ENCODE measurements at places on chromosomes 16 and 17. TPM values are rescaled to one million over a fixed set of nuclear protein-coding genes. Genes with fewer than 3 reads are reported as not detected.

- no peak overlapping the region for H3K27ac ChIP-seq
- H3K4me3 ChIP-seq: no peak overlapping the region
- H3K27me3 ChIP-seq: no peaks in the 10 kb centered on the region
- no peaks in the 10 kb centered on the region for H3K4me1 ChIP-seq
Observed at GRCh38 chr16:12220766-12221165, 244.2 kb downstream of the SNX29 start.

DNA sequence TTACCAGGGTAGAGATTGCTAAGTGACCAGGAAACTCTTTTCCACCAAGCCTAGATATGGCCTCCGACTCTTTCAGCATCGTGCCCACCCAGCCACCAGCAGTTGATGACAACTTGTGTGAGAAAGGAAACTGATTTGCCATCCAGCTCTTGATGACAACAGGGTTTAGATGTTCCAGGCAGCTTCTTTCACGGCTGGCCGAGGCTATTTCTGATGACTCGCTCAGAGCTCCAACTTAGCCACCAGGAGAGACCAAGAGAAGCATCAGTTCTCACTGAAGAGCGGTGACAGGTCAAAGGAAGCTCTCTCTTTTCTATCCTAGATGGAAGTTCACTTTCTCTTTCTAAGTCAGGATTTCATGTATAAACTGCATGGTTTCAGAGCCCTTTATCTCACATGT, 61.2 kb downstream of the MPHOSPH6 start:
- no peak overlapping the region for H3K4me3 ChIP-seq
- H3K27me3 ChIP-seq: no peaks in the 10 kb centered on the region
- H3K27ac ChIP-seq: no peak overlapping the region
- H3K4me1 ChIP-seq: no peaks in the 10 kb centered on the region

DNA sequence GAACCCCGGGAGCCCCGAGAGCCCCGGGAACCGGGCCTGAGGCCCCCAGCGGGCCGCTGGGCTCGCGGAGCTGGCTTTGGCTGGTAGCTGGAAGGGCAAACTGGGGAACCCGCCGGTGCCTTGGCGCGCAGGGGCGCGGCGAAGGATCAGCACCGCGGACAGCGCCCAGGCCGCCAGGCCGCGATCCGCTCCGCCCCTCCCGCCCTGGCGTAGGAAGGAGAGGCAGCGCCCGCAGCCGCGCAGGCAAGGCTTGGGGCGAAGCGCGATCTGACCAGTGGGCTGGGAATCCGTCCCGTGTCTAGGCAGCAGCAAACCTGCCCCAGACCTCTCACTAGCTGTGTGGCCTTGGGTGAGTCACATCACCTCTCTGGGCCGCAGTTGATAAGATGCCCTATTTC, 331 bp upstream of the CCDC92B start:
- peak overlapping the region; percentile 35 for H3K4me3 ChIP-seq
- DNase-seq: peak; percentile 94
- H3K4me1 ChIP-seq: peaks cover 14% of the 10 kb centered on the region
- H3K36me3 ChIP-seq: no peaks in the 10 kb centered on the region
- H3K27me3 ChIP-seq: peaks cover 95% of the 10 kb centered on the region

- no peak for DNase-seq
- no peaks in the 10 kb centered on the region for H3K27me3 ChIP-seq
- no peaks in the 10 kb centered on the region for H3K36me3 ChIP-seq
- no peak overlapping the region for H3K27ac ChIP-seq
Observed at GRCh38 chr16:26252598-26252997, 560.8 kb downstream of the HS3ST4 start.

GRCh38 chr16:1825864-1826690, 548 bp downstream of the HAGH start:
- no peaks in the 10 kb centered on the region for H3K27me3 ChIP-seq
- peak overlapping the region; percentile 96 for H3K4me3 ChIP-seq
- H3K4me1 ChIP-seq: peaks cover 29% of the 10 kb centered on the region
- peak overlapping the region; percentile 94 for H3K27ac ChIP-seq
- H3K36me3 ChIP-seq: peaks cover 23% of the 10 kb centered on the region

DNA sequence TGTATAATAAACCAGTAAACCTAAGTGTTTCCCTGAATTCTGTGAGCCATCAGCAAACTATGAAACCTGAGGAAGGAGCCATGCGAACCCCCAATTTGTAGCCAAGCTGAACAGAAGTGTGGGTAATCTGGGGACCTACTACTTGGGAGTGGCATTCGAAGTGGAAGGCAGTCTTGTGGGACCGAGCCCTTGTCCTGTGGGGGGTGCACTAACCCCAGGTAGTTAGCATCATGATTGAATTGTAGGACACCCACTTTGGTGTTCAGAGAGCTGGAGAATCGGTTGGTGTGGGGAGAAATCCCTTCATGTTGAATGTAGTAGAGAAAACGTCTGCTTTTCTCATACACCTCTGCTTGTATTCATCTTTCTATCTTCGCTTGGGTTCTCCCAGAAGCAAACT, 79.7 kb upstream of the CPHXL start:
- H3K4me1 ChIP-seq: no peaks in the 10 kb centered on the region
- H3K4me3 ChIP-seq: no peak overlapping the region
- no peaks in the 10 kb centered on the region for H3K36me3 ChIP-seq
- no peak for DNase-seq

GRCh38 chr17:33258296-33258695, 34.8 kb downstream of the ASIC2 start:
- no peaks in the 10 kb centered on the region for H3K4me1 ChIP-seq
- no peak for DNase-seq
- H3K27me3 ChIP-seq: peaks cover 5% of the 10 kb centered on the region
- H3K36me3 ChIP-seq: no peaks in the 10 kb centered on the region
- no peak overlapping the region for H3K4me3 ChIP-seq

GRCh38 chr16:30459456-30459855, 13.1 kb upstream of the ITGAL start:
- H3K36me3 ChIP-seq: no peaks in the 10 kb centered on the region
- no peaks in the 10 kb centered on the region for H3K4me1 ChIP-seq
- no peak overlapping the region for H3K4me3 ChIP-seq

GRCh38 chr17:5210614-5211252, 19.1 kb upstream of the ZNF594 start:
- no peaks in the 10 kb centered on the region for H3K27me3 ChIP-seq
- H3K36me3 ChIP-seq: peaks cover 28% of the 10 kb centered on the region
- no peaks in the 10 kb centered on the region for H3K4me1 ChIP-seq
- no peak overlapping the region for H3K4me3 ChIP-seq

- H3K4me1 ChIP-seq: peaks cover 7% of the 10 kb centered on the region
- DNase-seq: peak; percentile 77
- peaks cover 6% of the 10 kb centered on the region for H3K36me3 ChIP-seq
- no peak overlapping the region for H3K4me3 ChIP-seq
Observed at GRCh38 chr16:80993307-80993706, 13.4 kb downstream of the CMC2 start.

DNA sequence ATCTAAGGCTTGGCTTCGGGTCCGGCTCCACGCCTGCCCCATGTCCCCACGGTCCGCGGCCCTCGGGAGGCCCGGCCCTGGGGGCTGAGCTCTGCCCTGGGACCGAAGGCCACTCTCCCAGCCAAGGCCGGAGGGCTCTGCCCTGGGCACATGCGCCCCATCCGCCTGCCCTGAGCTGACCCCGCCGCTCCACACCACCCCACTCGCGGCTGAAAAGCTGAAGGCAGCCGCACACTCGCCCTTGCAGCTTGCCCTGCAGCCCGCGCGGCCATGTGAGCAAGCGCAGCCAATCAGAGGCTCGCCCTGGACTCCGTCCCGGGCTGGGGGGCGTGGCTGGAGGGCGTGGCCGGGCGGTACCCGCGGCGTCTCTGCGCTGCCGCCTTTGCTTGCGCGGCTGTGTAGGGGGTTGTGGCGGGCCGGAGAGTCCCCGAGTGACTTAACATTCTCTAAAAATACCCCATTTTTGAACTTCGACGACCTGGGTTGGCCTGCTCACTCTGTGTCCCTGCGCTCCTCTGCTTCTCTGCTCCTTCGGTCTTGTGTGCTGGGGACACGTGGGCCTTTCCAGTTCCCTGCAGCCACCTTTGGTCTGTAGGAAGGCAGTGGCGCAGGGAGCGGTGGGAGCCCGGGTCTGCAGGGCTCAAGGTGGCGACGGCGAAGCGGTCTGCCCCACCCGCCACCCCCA, 8.8 kb upstream of the MAP2K3 start:
- peaks cover 27% of the 10 kb centered on the region for H3K4me1 ChIP-seq
- peak overlapping the region; percentile 65 for H3K4me3 ChIP-seq
- no peaks in the 10 kb centered on the region for H3K27me3 ChIP-seq
- DNase-seq: peak; percentile 95

DNA sequence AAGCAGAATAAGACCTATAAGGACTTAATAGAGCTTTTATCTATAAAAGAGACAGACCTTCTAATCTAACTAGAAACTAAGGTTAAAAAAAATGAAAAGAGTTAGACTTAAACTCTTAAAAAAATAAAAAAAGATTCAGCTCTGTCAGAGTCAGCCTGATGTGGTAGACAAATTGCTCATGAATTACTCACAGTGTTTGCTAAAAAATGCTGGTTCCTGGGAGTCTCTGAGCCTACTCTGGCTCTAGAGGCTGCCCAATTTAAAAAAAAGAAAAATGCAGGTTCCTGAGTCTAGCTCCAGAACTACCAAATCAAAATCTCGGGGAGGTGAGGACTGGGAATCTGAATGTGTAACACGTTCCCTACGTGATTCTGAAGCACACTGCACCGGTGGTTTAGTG, 18.1 kb downstream of the SOST start:
- H3K4me1 ChIP-seq: peaks cover 1% of the 10 kb centered on the region
- H3K27ac ChIP-seq: no peak overlapping the region
- no peaks in the 10 kb centered on the region for H3K27me3 ChIP-seq
- no peaks in the 10 kb centered on the region for H3K36me3 ChIP-seq

GRCh38 chr17:38717139-38717745, 12.2 kb downstream of the MLLT6 start:
- no peak overlapping the region for H3K4me3 ChIP-seq
- H3K36me3 ChIP-seq: peaks cover 100% of the 10 kb centered on the region
- H3K27ac ChIP-seq: no peak overlapping the region
- DNase-seq: no peak

DNA sequence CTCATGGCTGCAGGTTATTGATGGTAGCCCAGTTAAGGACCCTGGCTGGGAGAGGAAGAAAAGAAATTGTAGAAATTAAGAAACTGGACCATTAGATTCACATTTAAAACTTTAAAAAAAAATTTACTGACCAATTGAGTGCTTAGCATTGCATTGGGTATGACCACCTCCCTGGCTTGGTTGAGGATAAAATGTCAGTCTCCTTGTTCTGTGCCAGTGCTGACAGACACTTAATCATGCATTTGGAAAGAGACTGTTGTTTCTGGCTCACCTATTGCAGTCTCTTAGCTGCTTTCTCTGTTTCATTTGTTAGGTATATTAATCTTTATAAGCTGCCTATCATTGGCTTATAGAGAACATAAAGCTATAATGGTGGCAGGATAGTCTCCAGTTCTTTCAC, 1.7 kb downstream of the MYH1 start:
- no peak for DNase-seq
- H3K4me3 ChIP-seq: no peak overlapping the region
- no peaks in the 10 kb centered on the region for H3K27me3 ChIP-seq

DNA sequence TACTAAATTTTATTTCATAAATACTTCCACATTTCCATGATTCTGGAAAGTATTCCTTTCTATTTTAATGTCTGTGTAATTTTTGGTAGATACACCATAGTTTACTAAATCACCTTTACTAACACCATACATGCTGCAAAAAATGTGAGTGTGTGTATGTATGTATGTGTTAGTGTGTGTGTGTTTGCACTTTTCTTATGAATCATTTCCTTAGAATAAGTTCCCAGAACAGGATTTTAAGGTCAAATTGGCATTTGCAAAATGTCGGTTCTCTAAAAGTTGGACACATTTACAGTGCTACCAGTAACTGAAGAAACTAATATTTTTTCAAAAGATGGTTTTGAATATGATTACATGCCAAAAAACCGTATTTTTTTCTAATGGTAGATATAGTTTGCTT, 137.1 kb downstream of the CYB561 start:
- no peak overlapping the region for H3K27ac ChIP-seq
- H3K36me3 ChIP-seq: no peaks in the 10 kb centered on the region
- no peak overlapping the region for H3K4me3 ChIP-seq
- H3K27me3 ChIP-seq: no peaks in the 10 kb centered on the region
- H3K4me1 ChIP-seq: no peaks in the 10 kb centered on the region

- H3K27ac ChIP-seq: no peak overlapping the region
- no peaks in the 10 kb centered on the region for H3K36me3 ChIP-seq
- peaks cover 10% of the 10 kb centered on the region for H3K4me1 ChIP-seq
- H3K27me3 ChIP-seq: no peaks in the 10 kb centered on the region
- H3K4me3 ChIP-seq: no peak overlapping the region
Observed at GRCh38 chr17:34163123-34163522, 92.0 kb upstream of the CCL2 start.

DNA sequence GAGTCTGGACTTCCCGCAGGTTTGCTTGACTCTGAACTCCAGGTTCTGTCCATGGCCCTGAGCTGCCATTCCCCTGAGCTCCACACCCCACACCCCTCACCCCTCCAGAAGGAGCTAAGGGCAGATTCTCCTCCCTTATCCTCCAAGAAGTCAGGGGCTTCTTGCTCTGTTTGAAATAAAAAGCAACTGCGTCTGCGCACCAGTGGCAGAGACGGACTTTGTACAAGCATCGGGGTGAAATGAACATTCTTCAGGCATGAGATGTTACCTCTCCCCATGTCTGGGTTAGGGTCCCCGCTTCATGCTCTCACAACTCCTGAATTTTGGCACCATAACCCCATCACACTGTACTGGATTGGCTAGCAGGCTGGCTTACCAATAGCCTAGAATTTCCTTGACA, 36.1 kb upstream of the DLX4 start:
- H3K27me3 ChIP-seq: peaks cover 85% of the 10 kb centered on the region
- no peak overlapping the region for H3K4me3 ChIP-seq
- H3K27ac ChIP-seq: no peak overlapping the region
- H3K4me1 ChIP-seq: no peaks in the 10 kb centered on the region
- H3K36me3 ChIP-seq: no peaks in the 10 kb centered on the region

GRCh38 chr16:22235839-22236745, 30.0 kb downstream of the EEF2K start:
- no peaks in the 10 kb centered on the region for H3K27me3 ChIP-seq
- DNase-seq: peak; percentile 18
- peaks cover 50% of the 10 kb centered on the region for H3K36me3 ChIP-seq
- peaks cover 5% of the 10 kb centered on the region for H3K4me1 ChIP-seq
- peak overlapping the region; percentile 27 for H3K27ac ChIP-seq

- no peaks in the 10 kb centered on the region for H3K36me3 ChIP-seq
- no peak overlapping the region for H3K27ac ChIP-seq
- H3K27me3 ChIP-seq: no peaks in the 10 kb centered on the region
- DNase-seq: no peak
- no peak overlapping the region for H3K4me3 ChIP-seq
Observed at GRCh38 chr17:1241929-1242328, 28.3 kb upstream of the BHLHA9 start.

GRCh38 chr16:60485872-60486489, 1550.3 kb downstream of the CDH8 start:
- no peaks in the 10 kb centered on the region for H3K36me3 ChIP-seq
- no peak for DNase-seq
- no peak overlapping the region for H3K4me3 ChIP-seq
- H3K27me3 ChIP-seq: no peaks in the 10 kb centered on the region

- peaks cover 45% of the 10 kb centered on the region for H3K36me3 ChIP-seq
- H3K27ac ChIP-seq: no peak overlapping the region
- H3K27me3 ChIP-seq: no peaks in the 10 kb centered on the region
- DNase-seq: no peak
- no peak overlapping the region for H3K4me3 ChIP-seq
- H3K4me1 ChIP-seq: no peaks in the 10 kb centered on the region
Observed at GRCh38 chr17:67200727-67201301, 44.2 kb downstream of the HELZ start.

- H3K4me3 ChIP-seq: no peak overlapping the region
- no peak for DNase-seq
- H3K4me1 ChIP-seq: peaks cover 55% of the 10 kb centered on the region
- peaks cover 20% of the 10 kb centered on the region for H3K36me3 ChIP-seq
Observed at GRCh38 chr17:17842111-17842876, 5.5 kb upstream of the SREBF1 start.

The CDH8 gene
- total RNA-seq: not detected

The VWA3A gene
- not detected for total RNA-seq

The OR2C1 gene
- not detected for total RNA-seq

The HSD17B2 gene
- total RNA-seq: not detected

The PRR35 gene
- not detected for total RNA-seq

The MYOCD gene
- total RNA-seq: 22.8 TPM

Data from stomach (tissue), 19 donors.